ENCODE measurements at places on chromosomes 2 and 18. TPM values are rescaled to one million over a fixed set of nuclear protein-coding genes. Genes with fewer than 3 reads are reported as not detected.

DNA sequence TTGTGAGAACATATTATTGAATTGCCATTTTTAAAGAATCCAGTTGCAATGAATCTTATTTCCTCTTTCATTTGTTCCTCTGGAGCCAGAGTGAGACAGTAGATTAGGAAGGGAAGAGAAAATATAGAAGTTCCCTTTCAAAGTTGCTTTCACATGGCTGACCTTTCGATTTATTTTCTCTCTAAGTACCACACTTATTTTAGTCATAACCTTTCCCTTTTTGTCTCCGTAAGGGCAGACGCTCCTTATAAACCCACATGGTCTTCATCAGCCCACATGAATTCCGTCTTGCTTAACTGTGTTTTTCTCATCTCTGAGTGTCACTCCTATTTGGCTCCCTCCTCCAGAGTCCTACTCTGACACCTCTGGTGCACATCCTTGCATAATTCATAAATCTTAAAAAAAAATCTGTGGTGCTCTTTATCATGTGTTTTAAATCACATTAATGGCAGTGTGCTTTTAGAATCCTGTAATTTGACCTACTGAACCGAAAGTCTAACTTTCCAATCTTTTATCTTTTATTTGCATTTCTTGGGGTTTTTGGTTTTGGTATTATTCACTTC lies 38.5 kb upstream of the ZNF396 start:
- DNase-seq: no peak

- DNase-seq: no peak
These were observed 937.7 kb downstream of the CPS1 start for GRCh38 chr2:211494085-211494484.

Gene NR4A2
- 0.37 TPM for total RNA-seq

DNA sequence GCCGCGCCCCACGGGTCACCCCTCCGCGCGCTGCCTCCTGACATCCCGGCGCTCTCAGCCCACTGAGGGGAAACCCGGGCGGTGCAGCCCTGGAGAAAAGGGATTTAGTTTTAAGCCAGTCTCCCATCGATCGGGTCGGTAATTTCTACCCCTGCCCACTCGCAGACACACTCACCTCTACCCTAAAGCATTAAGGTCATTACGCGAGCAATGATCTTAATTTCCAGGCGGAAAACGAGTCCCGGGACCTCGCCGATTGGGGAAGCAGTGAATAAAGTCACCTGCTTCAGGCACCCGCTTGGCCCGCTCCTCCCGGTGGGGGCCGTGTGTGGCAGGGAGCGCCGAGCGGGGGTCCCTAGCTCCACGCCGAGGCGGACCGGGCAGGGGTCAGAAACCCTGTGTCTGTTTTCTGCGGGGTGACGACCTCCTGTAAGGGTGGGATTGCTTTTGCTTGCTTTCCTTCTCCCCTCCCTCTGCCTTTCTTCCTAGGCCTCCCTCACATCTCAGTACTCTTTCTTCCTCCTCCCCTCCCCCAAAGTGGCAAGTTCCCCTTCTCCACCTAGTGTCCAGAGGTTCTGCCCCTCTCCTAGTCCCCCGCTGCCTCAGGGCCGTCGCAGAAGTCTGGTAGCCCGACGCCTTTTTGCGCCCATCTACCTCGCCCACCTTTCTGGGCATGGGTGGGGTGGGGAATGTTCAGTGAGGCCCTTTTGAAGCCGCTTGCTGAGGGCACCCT lies 142.6 kb downstream of the MEIS1 start:
- DNase-seq: peak; percentile 85

Gene LRRTM1
- total RNA-seq: 0.37 TPM

- no peak for DNase-seq
These were observed 34.7 kb downstream of the TRABD2A start for GRCh38 chr2:84846041-84846663.

- no peak for DNase-seq
These were observed 249.7 kb downstream of the RPRM start for GRCh38 chr2:153228904-153229303.
